ENCODE measurements at places on chromosomes 4 and X.

- DNase-seq = no peak
These were observed 25.6 kb upstream of the ABCB7 start for GRCh38 chrX:75181721-75182120.

- no peak for DNase-seq
These were observed 74.4 kb downstream of the OTC start for GRCh38 chrX:38426785-38427184.

DNA sequence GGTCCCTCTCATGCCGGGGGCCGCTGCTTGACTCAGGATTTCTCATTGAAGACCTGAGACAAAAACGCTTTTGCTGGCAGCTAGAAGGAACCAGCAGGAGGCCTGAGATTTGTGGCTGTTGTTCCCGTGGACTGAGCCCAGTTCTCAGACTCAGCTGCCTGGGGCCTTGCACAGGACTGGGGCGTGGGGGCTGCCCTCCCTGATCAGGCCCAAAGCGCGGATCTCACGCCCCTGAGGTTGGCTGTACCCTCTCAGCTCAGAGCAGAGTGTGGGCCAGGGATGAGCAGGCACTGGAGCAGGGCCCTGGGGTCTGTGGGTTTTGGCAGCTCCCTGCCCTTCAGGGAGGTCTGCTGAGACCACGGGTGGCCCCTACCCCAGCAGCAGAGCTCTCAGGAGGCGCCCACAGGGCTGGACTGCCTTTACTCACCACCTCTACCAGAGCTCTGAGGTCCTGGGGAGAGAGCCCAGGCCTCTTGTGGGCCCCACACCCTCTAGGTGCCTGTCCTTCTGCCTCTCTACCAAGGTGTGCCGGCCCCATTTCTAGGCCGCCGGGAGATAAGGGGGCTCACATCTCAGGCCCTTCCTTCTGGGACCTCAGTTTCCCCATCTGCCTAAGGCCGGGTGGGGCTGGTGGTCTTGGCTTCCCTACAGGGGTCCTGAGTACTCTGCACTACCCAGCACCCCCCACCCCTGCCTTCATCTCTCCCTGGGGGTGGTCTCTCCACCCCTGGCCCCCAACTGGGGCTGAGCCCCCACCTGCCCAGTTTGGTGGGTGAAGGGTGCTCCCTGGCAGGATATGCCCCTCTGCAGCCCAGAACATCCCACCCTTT lies 5.6 kb downstream of the MSANTD1 start:
- DNase-seq = no peak

DNA sequence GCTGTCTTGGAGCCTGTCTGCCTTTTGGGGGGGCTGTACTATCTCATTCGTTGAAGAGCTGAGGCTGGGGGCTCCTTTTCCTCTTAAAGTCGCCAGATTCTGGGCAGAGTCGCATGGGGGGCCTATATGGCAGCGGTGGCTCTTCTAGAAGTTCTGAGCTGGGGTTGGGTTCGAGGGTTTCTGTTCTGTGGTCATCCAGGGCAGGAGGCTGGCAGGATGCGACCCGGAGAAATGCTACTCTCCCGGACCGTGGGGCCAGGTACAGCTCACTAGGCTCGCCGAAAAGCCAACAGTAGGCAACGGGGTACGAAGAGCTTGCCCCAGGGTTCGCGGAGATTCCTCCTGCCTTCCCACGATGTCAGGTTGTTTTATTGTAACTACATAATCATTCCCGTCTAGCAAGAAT lies 1.9 kb upstream of the CITED1 start:
- DNase-seq = no peak

DNA sequence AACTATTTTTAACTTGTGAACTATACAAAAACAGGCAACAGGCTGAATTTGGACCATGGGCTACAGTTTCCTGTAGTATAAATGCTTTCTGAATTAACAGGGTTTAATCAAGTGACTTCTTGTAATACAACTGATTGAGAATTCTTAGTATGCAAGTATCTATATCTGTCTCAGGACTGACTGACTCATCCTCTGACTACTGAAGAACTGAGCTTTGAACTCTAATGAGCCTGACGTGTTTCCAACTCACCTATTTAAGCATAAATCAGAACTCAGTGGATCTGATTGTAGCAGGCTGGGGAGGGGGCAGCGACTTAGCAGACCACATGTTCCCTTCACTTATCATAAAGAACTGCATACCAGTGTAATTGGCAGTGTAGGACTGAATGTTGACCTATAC lies 7.8 kb downstream of the SPATA4 start:
- DNase-seq = no peak

- no peak for DNase-seq
These were observed 22.7 kb upstream of the HPGDS start for GRCh38 chr4:94365304-94365703.

DNA sequence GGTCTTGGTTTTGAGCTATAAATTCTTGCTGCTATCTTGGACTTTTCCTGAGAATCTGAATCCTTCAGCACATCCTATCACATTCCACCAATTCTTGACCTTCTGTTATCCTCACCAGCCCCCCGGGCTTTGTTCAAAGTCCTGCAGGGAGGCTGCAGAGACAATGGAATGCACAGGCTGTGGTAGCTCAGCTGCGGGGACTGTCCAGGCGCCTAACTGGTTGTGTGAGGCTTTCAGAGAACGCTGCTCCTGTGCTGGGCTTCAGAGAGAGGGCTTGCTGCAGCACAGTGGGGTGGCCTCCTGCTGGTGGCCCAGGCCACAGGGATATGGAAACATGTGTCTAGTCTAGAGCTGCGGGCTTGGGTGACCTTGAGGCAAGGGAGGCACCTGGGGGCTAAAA lies 196.3 kb upstream of the GATB start:
- no peak for DNase-seq

- DNase-seq = no peak
These were observed at the start of gene XKRX for GRCh38 chrX:100928660-100929613. Gene XKRX, minus strand, starts transcription at chrX:100928917. Its CDS starts 613 bp downstream, at chrX:100928304.

- DNase-seq = no peak
These were observed 250.0 kb downstream of the CFAP299 start for GRCh38 chr4:80585542-80585941.

DNA sequence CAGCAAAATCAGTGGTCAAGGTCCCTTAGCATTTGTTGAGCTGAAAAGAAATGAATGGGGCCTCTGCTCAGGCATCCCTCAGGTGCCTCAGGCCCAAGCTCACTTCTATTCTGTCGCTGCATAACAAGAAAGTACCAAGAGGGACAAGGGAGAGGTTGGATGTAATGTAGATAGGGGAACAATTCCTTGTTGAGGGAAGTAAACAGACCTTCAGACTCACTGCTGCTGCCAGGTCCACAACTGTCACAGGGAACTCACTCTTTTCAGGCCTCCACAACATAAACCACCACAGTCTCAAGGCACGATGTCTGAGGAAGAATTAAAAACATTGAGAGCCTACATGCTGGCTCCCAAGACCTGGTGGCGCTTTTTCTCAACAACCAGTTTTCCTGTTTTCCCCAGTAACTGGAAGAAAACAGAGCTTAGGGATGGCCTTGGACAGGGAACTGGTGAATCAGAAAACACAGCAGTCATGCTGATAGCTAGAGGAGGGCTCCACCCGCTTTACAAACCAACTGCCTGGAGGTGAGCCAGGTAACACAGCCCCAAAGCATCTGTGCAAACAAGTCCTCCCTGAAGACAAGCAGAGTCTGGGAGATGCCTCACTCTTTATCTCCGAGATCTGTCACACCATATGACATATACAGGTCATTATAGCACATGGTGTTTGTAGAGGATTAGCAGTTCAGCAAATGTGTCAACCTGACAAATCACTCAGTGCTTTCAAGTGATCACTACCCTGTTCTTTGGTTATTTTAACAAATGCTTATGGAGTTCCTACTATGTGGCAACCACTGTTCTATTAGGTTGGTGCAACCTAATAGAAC lies 14.3 kb upstream of the AWAT1 start:
- no peak for DNase-seq

DNA sequence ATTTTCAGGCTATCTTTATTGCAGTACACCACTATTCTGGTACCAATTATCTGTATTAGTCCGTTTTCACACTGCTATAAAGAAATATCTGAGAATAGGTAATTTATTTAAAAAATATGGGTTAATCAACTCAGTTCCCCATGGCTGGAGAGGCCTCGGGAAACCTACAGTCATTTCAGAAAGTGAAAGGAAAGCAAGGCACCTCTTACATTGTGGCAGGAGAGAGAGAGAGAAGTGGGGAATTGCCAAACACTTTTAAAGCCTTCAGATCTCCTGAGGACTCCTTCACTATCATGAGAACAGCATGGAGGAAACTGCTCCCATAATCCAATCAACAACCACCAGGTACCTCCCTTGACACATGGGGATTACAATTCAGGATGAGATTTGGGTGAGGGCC lies 54.7 kb downstream of the AMER1 start:
- no peak for DNase-seq

All from SK-MEL-5 (cell line).